KBM-7 (cell line): ENCODE measurements at places on chromosomes 13 and 19.

DNA sequence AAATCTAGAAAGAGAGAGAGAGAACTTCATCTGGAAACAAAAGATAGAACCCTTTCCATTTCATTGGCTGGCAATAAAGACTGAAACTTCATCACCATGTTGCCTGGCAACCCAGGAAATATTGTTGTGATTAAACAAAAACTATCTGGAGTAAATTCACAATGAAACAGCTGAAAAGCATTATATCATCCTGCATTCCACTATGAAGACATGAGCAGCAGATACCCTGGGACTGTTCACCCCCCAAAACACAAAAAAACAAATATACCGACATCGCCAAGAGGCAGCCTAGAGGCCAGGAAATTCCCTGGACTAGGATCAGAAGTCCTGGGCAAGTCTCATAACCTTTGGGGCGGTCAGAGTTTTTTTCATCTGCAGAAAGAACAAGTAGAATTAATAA lies 158.3 kb downstream of the FOXO1 start:
- DNase-seq, result no peak

- no peak for DNase-seq
Measured at GRCh38 chr19:30307191-30307974, 64.8 kb upstream of the ZNF536 start.

- peak; percentile 19 for DNase-seq
Measured at GRCh38 chr13:109694972-109695371, 91.4 kb downstream of the IRS2 start.

GRCh38 chr13:50884265-50884664 lies 25.3 kb upstream of the RNASEH2B start:
- DNase-seq, result no peak

- DNase-seq, result peak; percentile 93
Measured at GRCh38 chr13:44259045-44260027, 114.3 kb upstream of the SERP2 start.

- no peak for DNase-seq
Measured at GRCh38 chr13:109897988-109898624, 111.7 kb upstream of the IRS2 start.

- no peak for DNase-seq
Measured at GRCh38 chr13:69769608-69770007, 338.0 kb upstream of the ATXN8OS start.

- DNase-seq, result no peak
Measured at GRCh38 chr19:38861368-38861767, 11.6 kb upstream of the HNRNPL start.

GRCh38 chr19:48918071-48918470 lies 15.4 kb upstream of the DHDH start:
- no peak for DNase-seq

- no peak for DNase-seq
Measured at GRCh38 chr13:100442095-100442832, 146.3 kb downstream of the GGACT start.

DNA sequence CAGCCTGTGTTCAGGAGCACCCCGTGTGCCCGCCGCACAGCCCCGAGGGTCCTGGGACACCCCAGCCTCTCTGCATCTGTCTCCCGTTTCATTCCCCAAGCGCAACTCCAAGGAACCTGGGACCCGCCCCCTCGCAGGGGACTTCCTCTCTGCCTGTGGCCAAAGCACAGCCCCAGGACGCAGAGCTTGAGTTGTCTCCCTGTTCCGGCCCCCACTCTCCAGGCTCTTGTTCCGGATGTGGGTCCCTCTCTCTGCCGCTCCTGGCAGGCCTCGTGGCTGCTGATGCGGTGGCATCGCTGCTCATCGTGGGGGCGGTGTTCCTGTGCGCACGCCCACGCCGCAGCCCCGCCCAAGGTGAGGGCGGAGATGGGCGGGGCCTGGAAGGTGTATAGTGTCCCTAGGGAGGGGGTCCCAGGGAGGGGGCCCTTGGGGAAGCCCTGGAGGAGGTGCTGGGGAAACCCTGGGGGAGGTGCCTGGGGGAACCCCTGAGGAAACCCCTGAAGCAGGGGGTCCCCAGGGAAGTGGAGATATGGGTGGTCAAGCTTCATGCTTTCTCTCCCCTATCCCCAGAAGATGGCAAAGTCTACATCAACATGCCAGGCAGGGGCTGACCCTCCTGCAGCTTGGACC lies 1.3 kb downstream of the HCST start:
- peak; percentile 97 for DNase-seq

DNA sequence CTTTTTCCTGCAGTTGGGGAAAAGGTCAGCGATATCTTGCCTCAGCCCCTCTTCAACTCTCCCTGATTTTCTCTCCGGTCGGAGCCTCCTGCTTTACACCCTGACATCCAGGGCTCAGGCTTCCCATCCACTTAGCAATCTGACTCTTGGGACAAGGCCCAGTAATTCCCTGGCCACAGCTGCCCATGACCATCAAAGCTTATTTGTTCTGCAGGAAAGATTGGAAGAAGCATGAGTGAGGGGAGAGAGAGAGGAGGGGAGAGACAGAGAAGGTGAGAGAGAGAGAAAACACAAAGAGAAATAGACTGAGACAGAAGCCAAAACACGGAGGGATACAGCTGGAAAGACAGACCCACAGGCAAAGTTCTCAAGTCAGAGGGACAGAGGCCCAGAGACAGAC lies 13.7 kb downstream of the SYT3 start:
- no peak for DNase-seq

GRCh38 chr19:48445606-48446481 lies at the start of gene GRWD1:
GRWD1 (plus strand) TSS chr19:48445983; CDS start chr19:48446006, 23 bp downstream.
- peak; percentile 98 for DNase-seq

GRCh38 chr13:46173656-46174055 lies 8.3 kb downstream of the LCP1 start:
- DNase-seq, result peak; percentile 46

GRCh38 chr19:5578097-5578846 lies 10.5 kb upstream of the TINCR start:
- peak; percentile 67 for DNase-seq

GRCh38 chr13:77429320-77430142 lies 102.6 kb upstream of the MYCBP2 start:
- no peak for DNase-seq

- peak; percentile 54 for DNase-seq
Measured at GRCh38 chr13:98487522-98487921, 89.4 kb downstream of the STK24 start.

DNA sequence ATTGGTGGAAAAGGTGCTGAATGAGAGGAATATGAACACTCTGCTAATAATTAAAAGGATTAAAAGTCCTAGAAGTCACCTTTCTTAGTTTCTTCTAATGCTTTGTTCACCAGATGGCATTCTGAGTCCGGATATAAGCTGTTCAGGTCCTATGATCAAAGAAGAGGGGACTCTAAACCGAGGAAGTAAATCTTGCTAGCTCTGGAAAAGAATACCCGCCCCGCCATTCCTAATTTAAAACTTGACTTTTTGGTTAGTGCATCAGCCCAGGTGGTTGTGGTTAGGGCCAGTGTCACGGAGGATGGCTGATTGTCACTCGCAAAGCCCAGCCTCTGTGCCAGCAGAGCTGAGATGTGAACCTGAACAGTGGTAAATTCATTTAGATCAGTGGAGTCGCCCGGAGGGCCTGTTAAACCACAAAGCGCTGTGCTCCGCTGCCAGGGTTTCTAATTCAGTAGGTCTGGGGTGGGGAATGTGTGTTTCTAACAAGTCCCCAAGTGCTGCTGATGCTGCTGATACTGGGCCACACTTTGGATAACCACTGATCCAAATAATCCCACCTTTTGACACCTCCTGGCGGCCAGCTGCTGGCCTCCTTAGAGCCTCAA lies 425.4 kb downstream of the DCT start:
- DNase-seq, result no peak

- no peak for DNase-seq
Measured at GRCh38 chr13:74730556-74731331, 596.5 kb upstream of the KLF12 start.
